Large intestine (tissue), 12 donors: ENCODE measurements at places on chromosomes 7 and 10. TPM values are rescaled to one million over a fixed set of nuclear protein-coding genes. Genes with fewer than 3 reads are reported as not detected.

DNA sequence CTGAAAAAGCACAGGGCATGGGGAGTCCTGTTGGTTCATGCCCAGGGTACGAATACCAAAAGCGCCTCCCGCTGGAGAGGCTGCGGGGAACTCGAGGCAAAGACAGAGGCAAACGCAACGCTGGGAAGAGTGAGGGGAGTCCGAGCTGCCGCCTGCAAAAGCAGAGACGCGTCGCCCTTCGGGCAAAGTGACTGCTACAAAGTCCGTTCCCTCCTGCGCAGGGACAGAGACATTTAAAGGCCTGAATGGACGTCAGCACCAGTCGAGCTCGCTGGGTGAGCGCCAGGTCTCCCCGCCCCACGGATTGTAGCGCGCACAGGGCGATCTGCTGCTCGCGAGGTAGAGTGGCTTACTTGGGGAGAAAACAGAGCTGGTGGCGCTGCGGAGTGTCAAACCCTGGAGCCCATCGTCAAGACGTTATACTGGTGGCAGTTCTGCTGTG lies 732.8 kb downstream of the ZWINT start:
- no peak overlapping the region for H3K27ac ChIP-seq
- peak; percentile 4 for DNase-seq
- peaks cover 4% of the 10 kb centered on the region for H3K4me1 ChIP-seq
- no peaks in the 10 kb centered on the region for H3K36me3 ChIP-seq

DNA sequence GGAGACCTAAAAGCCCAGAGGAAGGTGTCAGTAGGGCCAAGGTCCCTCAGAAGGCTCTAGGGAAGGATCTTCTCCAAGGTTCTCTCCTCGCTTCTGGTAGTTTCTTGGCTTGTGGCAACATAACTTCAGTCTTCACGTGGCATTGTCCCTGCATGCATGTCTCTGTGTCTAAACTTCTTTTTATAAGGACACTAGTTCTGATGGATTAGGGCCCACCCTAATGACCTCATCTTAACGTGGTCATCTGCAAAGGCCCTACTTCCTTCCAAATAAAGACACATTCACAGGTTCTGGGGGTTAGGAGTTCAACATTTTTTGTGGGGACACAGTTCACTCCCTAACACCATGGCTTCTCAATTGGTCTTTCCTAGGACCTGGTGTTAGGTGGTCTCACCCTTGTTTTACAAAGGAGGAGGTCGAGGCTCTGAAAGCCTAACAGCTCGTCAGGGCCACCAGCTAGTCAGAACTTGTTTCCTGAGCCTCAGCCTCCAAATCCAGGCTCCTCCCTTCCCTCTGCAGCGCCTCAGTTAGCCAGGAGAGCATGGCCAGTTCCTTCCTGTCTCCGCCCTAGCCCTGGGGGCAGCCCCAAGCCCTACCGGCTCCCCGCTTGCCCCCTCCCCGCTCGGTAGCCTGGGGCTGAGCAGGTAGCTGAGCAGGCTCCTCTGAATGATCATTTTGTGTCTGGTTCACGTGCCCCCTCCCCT lies 109.7 kb upstream of the PPIF start:
- H3K36me3 ChIP-seq: peaks cover 17% of the 10 kb centered on the region
- H3K4me1 ChIP-seq: peaks cover 33% of the 10 kb centered on the region
- DNase-seq: no peak
- peaks cover 13% of the 10 kb centered on the region for H3K27me3 ChIP-seq
- H3K27ac ChIP-seq: no peak overlapping the region
- no peak overlapping the region for H3K4me3 ChIP-seq

DNA sequence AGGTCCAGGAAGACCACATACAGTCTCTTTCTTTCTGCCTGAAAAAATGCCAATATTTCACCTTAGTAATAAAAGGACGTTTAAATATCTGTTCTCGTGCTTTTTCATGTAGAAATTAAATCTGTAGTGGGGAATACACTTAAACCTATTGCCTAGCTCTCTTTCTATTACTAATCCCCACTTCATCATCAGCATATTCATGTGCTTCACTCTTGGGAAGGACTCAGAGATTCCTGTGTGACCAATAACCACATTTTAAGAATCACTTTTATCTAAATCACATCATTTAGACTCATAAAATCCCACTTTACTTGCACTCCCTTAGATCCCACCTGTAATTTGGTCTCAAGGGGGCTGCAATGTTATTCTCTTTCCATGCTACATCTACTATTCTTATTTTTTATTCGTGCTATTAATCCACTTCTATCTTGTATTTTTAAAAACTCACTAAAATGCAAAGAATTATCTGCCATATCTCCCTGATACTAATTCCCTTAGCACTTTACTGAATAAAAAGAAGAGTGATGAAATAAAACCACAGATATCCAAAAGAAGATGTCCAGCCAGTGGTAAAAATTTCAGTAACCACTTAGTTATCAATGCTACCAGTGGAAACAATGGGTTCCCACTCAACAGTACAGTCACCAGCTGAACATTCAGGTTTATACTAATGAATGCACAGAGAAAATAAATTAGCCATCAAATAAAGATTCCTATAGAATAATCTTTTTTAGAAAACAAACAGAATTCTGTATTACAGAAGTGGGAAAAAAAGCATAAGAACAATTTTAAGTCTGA lies 102.1 kb downstream of the PPP1R17 start:
- DNase-seq: no peak
- H3K27me3 ChIP-seq: no peaks in the 10 kb centered on the region
- H3K4me1 ChIP-seq: no peaks in the 10 kb centered on the region
- no peak overlapping the region for H3K27ac ChIP-seq

- H3K4me3 ChIP-seq: no peak overlapping the region
- no peaks in the 10 kb centered on the region for H3K27me3 ChIP-seq
- no peak for DNase-seq
Observed at GRCh38 chr7:31958226-31958625, 112.0 kb downstream of the PDE1C start.

DNA sequence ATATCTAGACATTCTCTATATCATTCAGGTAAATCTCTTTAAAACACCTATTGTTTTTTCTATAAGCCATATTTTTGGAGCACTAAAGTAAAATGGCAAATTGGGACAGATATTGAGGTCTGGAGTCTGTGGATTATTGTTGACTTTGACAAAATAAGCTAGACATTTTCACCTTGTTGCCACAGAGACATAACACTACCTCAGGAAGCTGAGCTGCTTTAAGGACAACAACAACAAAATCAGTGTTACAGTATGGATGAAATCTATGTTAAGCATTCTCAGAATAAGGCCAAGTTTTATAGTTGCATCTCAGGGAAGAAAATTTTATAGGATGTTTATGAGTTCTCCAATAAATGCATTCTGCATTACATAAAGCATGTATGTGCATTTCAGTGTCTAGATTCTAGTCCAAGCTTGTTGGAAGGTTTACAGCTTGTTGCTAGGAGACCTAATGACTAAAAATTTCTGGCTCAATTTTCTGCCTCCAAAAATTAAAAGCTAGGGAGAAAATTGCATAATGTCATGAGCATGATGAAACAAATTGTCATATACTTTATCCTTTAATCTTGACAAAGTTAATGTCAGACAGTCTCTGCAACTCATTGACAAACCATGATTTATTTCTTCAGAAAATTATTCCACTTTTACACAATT lies 18.3 kb downstream of the LIPM start:
- DNase-seq: peak; percentile 27
- H3K36me3 ChIP-seq: no peaks in the 10 kb centered on the region
- H3K4me3 ChIP-seq: no peak overlapping the region
- H3K4me1 ChIP-seq: no peaks in the 10 kb centered on the region

DNA sequence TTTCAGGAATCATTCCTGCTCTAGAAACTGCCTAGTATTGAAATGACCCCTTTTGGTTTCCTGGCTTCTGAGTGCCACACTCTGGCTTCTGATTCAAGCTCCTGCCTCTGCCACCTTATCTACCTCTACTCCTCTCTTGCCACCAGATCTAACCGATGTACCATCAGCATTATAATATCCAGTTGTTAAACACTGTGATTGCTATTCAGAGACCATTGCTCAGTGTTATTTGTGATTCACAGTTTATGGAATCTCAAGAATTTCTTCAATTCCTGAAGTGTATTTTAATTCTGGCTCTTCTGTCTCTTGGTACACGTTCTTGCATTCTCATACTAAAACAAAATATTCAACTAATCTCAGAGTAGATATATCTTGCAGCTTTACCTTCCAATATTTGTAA lies 88.7 kb downstream of the DYNC1I1 start:
- no peaks in the 10 kb centered on the region for H3K36me3 ChIP-seq
- no peaks in the 10 kb centered on the region for H3K4me1 ChIP-seq
- no peaks in the 10 kb centered on the region for H3K27me3 ChIP-seq
- H3K4me3 ChIP-seq: no peak overlapping the region
- no peak overlapping the region for H3K27ac ChIP-seq

DNA sequence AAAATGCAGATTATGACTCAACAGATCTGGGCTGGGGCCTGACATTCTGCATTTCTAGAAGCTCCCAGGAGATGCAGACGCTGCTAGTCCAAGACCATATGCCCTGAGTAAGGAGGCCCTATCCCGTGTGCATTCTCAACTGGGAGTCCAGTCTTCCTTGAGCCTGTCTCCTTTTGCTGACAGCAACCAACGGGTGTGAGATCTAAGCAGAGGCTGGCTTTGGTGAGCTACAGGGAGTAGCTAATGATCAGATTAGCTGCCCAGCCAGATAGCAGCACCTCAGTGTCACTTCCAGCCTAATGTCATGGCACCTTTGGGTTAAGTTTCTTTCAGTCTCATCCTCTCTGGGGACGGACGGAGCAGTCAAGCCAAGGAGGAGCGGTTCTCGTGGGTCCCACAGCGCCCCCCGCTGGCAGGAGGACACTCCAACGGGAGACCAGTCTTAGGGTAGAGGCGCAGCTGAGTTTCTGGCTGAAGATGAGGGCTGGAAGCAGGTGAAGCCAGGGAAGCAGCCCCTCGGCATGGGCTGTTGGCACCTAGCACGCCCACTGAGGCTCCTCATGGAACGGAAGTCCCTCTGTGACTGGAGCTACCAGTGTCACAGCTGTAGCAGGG lies 154.0 kb downstream of the CCDC3 start:
- peaks cover 2% of the 10 kb centered on the region for H3K27me3 ChIP-seq
- DNase-seq: no peak
- H3K4me3 ChIP-seq: no peak overlapping the region
- no peak overlapping the region for H3K27ac ChIP-seq

DNA sequence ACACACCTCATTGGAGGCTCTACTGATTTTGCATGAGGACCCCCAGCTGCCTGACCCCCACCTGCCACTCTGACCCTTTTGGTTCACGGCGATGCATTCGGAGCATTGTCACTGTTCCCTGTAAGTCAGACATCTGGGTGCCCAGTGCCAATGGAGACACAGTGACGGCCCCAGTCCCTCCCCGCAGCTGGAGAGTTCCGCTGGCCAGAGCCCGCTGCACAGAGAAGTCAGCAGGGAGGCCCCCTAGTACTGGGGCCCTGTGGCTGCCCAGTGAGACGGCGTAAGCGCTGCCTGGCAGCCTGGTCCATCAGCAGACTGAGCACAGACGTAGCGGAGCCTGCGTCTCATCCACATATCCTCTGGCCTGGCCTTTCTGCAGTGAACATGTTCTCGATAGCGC lies 77.5 kb downstream of the NKX6-2 start:
- no peaks in the 10 kb centered on the region for H3K27me3 ChIP-seq
- H3K27ac ChIP-seq: no peak overlapping the region
- DNase-seq: no peak
- no peak overlapping the region for H3K4me3 ChIP-seq
- no peaks in the 10 kb centered on the region for H3K4me1 ChIP-seq
- H3K36me3 ChIP-seq: peaks cover 24% of the 10 kb centered on the region

GRCh38 chr10:102299873-102300272 lies 54.5 kb downstream of the GBF1 start:
- DNase-seq: no peak
- no peaks in the 10 kb centered on the region for H3K27me3 ChIP-seq
- H3K4me1 ChIP-seq: no peaks in the 10 kb centered on the region
- H3K27ac ChIP-seq: no peak overlapping the region
- no peaks in the 10 kb centered on the region for H3K36me3 ChIP-seq

DNA sequence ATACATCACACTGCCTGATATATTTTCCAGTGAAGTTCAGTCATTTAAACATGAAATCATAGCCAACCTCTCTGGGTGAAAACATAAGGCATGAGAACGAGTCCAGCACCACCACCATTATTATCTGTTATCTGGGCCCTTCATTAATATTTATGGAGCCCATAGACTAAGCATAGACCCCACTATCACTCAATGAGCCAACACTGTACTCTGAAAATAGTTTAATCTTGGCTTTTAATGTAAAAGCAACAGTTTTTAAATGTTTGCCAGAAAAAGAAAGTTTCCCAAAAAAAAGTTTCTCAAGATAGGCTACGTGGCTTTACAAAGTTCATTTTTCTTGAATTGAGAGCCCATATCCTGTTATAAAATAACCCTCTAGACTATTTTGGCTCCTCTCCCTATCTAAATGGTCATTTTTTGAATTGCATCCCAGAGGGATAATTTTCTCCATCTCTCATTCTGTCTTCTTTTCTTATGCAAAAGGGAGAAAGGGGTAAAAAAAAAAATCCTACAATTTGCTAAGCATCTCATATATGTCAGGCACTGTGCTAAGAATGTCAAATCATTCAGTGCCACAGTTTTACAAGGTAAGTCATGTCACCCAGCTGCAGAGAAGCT lies 66.1 kb downstream of the FZD1 start:
- H3K36me3 ChIP-seq: no peaks in the 10 kb centered on the region
- peak overlapping the region; percentile 10 for H3K27ac ChIP-seq
- no peak overlapping the region for H3K4me3 ChIP-seq
- H3K4me1 ChIP-seq: no peaks in the 10 kb centered on the region

DNA sequence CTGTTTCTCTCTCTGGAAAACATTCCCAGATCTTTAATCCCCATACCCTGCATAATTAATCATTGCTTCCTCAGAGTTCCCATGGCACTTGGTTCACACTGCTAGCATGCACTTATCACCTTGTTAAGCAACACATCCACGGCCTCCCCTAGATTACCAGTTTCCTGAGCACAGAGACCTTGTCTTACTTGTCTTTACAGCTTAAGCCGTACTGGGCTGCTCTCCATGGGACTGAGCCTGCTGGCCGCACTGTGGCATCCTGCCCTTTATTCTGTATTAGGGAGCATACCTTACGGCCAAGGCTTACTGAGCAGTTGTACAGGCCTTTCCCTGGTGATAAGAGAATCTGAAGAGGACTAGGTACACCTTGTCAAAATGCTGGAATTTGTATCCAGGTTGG lies 190.2 kb downstream of the REEP3 start:
- H3K4me3 ChIP-seq: no peak overlapping the region
- DNase-seq: peak; percentile 68
- peak overlapping the region; percentile 92 for H3K27ac ChIP-seq
- peaks cover 40% of the 10 kb centered on the region for H3K4me1 ChIP-seq
- H3K36me3 ChIP-seq: no peaks in the 10 kb centered on the region

DNA sequence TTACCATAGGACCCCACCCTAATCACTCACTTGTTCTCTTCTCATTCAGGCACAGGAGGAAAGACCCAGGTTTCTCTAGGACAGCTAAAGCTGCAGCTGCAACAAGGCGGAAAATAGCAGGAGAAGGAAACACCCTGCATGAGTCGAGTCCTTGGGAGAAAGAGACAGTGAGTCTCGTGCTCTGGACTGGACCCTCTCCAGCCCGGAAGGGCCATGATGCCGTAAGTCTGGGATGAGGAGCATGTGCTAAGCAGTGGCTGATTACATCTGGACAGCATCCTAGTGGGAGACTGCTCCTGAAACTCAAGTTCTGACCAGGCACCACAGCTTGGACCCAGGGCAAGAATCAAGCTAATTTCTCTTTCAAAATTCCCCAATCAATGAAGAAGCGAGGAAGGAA lies 39.4 kb downstream of the FBXW4 start:
- no peaks in the 10 kb centered on the region for H3K27me3 ChIP-seq
- H3K4me1 ChIP-seq: no peaks in the 10 kb centered on the region
- H3K4me3 ChIP-seq: no peak overlapping the region

ACTR3C gene
- 6.1 TPM for polyA plus RNA-seq

ZNF316 gene
- polyA plus RNA-seq: 35.0 TPM

NAPEPLD gene
- polyA plus RNA-seq: 47.3 TPM

HIBADH gene
- 54.2 TPM for polyA plus RNA-seq
